ENCODE measurements at places on chromosomes 5 and 9. TPM values are rescaled to one million over a fixed set of nuclear protein-coding genes. Genes with fewer than 3 reads are reported as not detected.

NRARP gene
- 35.5 TPM for total RNA-seq

PDLIM4 gene
- total RNA-seq, result 26.5 TPM

NIM1K gene
- 0.17 TPM for total RNA-seq

EQTN gene
- not detected for total RNA-seq

PCDHB11 gene
- total RNA-seq, result 0.69 TPM

ARHGEF39 gene
- 4.1 TPM for total RNA-seq

PCDHGC5 gene
- total RNA-seq, result 0.46 TPM

DNA sequence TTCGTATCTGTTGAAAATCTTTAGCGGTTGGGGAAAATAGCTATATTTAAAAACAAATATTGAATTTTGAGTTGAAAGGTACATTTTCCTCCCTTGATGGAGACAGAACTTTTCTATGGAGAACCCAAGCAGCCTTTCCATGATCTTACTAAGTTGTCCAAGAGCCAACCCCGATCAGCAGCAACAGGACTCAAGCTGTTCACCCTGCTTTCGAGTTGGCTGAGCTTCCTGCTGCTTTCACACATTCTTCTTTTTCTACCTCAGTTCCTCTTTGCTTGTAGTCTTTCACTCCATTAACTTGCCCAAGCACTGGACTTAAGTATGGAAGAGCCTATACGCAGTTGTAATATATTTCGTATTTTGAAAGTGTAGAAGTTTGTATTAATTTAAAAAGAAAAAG lies 59.4 kb downstream of the IL6ST start:
- no peaks in the 10 kb centered on the region for H3K27me3 ChIP-seq
- DNase-seq, result no peak
- H3K27ac ChIP-seq, result no peak overlapping the region
- no peaks in the 10 kb centered on the region for H3K36me3 ChIP-seq

GRCh38 chr5:91306497-91306896 lies 76.6 kb downstream of the ARRDC3 start:
- no peak for DNase-seq
- no peak overlapping the region for H3K4me3 ChIP-seq
- peaks cover 10% of the 10 kb centered on the region for H3K4me1 ChIP-seq

- no peaks in the 10 kb centered on the region for H3K4me1 ChIP-seq
- no peak for DNase-seq
- no peaks in the 10 kb centered on the region for H3K36me3 ChIP-seq
- H3K4me3 ChIP-seq, result no peak overlapping the region
Observed at GRCh38 chr5:179374506-179375235, 29.4 kb upstream of the ADAMTS2 start.

GRCh38 chr9:114005371-114006154 lies 72.5 kb downstream of the AMBP start:
- H3K27me3 ChIP-seq, result no peaks in the 10 kb centered on the region
- no peak for DNase-seq
- no peaks in the 10 kb centered on the region for H3K36me3 ChIP-seq
- H3K4me3 ChIP-seq, result no peak overlapping the region
- no peaks in the 10 kb centered on the region for H3K4me1 ChIP-seq

- H3K36me3 ChIP-seq, result no peaks in the 10 kb centered on the region
- H3K27ac ChIP-seq, result no peak overlapping the region
- no peaks in the 10 kb centered on the region for H3K27me3 ChIP-seq
- H3K4me1 ChIP-seq, result no peaks in the 10 kb centered on the region
Observed at GRCh38 chr9:130199605-130200004, 27.4 kb downstream of the NCS1 start.

- H3K36me3 ChIP-seq, result no peaks in the 10 kb centered on the region
- H3K27me3 ChIP-seq, result peaks cover 14% of the 10 kb centered on the region
- H3K4me3 ChIP-seq, result no peak overlapping the region
- peak; percentile 12 for DNase-seq
Observed at GRCh38 chr9:135144581-135145170, 57.2 kb downstream of the OLFM1 start.

- H3K4me3 ChIP-seq, result no peak overlapping the region
- no peaks in the 10 kb centered on the region for H3K36me3 ChIP-seq
- peaks cover 22% of the 10 kb centered on the region for H3K27me3 ChIP-seq
- no peak for DNase-seq
Observed at GRCh38 chr5:52627740-52628139, 160.0 kb upstream of the ITGA1 start.

GRCh38 chr5:139117342-139117884 lies 80.8 kb downstream of the SIL1 start:
- DNase-seq, result no peak
- no peak overlapping the region for H3K4me3 ChIP-seq
- no peaks in the 10 kb centered on the region for H3K4me1 ChIP-seq
- H3K36me3 ChIP-seq, result no peaks in the 10 kb centered on the region
- H3K27ac ChIP-seq, result no peak overlapping the region

DNA sequence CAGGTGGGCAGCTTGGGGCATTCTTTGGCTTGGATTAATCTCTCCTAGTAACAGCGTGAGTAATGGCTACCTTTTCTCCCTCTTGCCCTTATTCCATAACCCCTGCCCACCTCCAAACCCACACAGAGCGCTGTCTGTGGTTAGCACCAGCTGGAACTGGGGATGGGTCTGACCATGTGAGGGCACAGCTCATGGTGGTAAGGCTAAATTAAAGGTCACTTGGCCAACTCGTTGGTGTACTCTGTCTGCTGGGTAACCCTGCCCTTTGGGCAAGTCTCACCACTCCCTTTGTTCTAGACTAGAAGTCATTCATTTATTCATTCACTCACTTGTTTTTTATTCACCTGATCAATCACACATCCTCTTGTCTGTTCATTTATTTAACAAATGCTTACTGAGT lies 27.8 kb downstream of the PPARGC1B start:
- 0 out of 2 replicates have a peak, but pooled peaks cover 3% of the 10 kb centered on the region for H3K4me1 ChIP-seq
- H3K27ac ChIP-seq, result no peak overlapping the region
- no peaks in the 10 kb centered on the region for H3K36me3 ChIP-seq
- no peak overlapping the region for H3K4me3 ChIP-seq
- no peak for DNase-seq

GRCh38 chr5:168860081-168860480 lies 280.9 kb upstream of the PANK3 start:
- H3K36me3 ChIP-seq, result no peaks in the 10 kb centered on the region
- H3K27me3 ChIP-seq, result peaks cover 62% of the 10 kb centered on the region
- H3K4me1 ChIP-seq, result no peaks in the 10 kb centered on the region
- H3K27ac ChIP-seq, result no peak overlapping the region

DNA sequence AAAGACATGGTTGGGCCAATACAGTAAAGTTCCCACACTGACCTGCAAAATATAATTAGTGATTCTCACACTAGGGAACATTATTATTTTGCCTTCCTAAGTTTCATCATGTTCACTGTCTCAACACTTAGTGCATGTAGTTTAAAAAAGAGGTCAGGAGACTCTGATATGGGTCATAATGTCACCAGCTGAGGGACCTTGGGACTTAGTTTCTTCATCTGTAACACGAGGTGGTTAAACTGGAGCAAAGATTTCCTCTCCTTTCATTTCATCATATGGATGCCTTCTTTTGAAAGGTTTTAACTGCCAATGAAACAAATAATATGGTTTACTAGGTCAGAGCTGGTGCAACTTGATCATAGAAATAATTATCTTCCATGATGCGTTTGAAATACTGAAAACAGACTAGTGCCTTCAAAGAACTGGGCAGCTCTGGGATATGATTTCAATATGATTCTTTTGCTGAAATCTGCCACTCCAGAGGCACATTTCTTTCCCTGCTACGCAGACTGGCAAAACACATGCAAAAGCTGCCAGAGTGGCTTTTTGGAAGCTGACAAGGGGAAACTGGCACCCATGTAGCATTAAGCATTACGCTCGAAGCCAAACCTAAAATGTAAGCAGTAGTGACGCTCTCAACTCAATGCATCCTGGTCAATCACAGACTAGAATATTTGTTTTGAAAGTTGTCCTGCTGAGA lies 20.8 kb downstream of the RETREG1 start:
- no peak for DNase-seq
- H3K27me3 ChIP-seq, result no peaks in the 10 kb centered on the region
- H3K27ac ChIP-seq, result no peak overlapping the region
- no peak overlapping the region for H3K4me3 ChIP-seq
- H3K4me1 ChIP-seq, result no peaks in the 10 kb centered on the region

DNA sequence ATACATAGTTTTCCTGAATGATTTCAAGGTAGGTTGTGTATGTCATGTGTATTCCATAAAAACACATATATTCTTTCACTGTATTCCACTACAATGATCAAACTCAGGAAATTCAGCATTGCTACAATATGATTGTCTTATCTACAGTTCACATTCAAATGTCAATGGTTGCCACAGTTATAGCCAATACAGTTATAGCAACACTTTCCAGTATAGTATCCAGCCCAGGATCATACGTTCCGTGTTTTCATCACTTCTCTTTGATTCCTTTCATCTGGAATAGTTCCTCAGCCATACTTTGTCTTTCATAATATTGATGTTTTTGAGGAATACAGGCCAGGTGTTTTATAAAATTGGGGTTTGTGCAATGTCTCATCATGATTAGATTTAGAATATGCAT lies 9.5 kb downstream of the OR2S2 start:
- no peak overlapping the region for H3K27ac ChIP-seq
- no peaks in the 10 kb centered on the region for H3K27me3 ChIP-seq
- H3K4me3 ChIP-seq, result no peak overlapping the region
- H3K36me3 ChIP-seq, result no peaks in the 10 kb centered on the region
- peaks cover 12% of the 10 kb centered on the region for H3K4me1 ChIP-seq

DNA sequence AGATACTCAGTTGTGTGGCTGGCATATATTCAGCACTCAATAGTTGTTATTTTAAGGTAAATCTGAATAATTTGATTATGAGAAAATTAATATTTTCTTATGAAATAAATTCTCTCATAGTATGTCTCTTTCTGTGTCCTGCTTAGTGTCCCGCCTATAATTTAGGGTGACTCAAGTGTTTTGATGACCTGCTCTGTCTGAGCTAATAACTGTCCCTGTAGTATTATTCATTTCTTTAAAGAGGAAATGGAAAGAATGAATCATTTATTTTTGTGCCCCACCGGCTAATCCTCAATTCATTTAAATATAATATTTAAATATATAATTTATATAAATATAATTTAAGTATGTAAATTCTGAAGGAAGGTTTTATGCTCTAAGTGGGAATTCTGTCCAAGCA lies 4.1 kb downstream of the SLC1A1 start:
- peak; percentile 8 for DNase-seq
- H3K27me3 ChIP-seq, result no peaks in the 10 kb centered on the region
- H3K4me1 ChIP-seq, result peaks cover 10% of the 10 kb centered on the region
- H3K4me3 ChIP-seq, result no peak overlapping the region

- no peaks in the 10 kb centered on the region for H3K27me3 ChIP-seq
- peaks cover 25% of the 10 kb centered on the region for H3K4me1 ChIP-seq
- H3K4me3 ChIP-seq, result peak overlapping the region; percentile 96
- no peaks in the 10 kb centered on the region for H3K36me3 ChIP-seq
Observed at GRCh38 chr9:21996438-21996837, 1.8 kb downstream of the CDKN2B-AS1 start.
